CD4-positive, alpha-beta memory T cell (primary cell): ENCODE measurements at places on chromosomes 11 and 22.

DNA sequence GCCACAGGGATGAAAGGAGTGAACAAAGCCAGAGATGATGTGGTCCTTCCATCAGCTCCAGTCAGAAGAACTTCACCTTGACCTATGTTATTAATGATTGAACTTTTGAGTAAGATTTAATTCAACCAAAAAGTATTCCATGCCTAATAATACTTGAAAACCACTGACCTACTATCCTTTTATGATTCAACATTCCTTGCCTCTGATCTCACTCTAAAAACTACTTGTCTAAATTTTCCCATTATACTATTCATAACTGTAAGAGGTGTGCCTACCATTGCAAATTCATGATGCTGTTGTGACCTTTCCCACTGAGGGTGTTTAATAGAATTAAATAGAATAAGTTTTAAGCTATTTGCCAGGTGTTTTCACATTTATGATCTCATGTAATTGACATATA, 164.7 kb upstream of the GUCY1A2 start:
- DNase-seq: no peak

DNA sequence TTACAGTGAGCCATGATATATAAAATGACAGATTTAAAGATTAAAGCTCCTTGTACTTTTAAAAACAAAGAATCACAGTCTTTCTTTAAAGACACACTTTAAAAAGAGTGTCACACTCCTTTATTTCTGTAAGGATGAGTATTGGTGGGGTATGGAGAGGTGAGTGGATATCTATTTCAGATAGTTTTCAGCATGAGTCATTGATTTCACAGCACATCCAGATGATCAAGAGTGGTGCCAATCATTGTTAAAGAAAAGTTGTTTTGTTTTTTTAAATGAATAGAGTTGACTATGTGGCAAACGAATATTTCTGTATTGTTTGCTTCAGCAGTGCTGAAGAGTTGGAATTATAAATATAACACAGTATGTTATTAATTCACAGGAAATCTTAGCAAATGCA, 52.5 kb downstream of the FAR1 start:
- DNase-seq: no peak

GRCh38 chr11:95228081-95228749, 2.8 kb downstream of the SESN3 start:
- no peak for DNase-seq

DNA sequence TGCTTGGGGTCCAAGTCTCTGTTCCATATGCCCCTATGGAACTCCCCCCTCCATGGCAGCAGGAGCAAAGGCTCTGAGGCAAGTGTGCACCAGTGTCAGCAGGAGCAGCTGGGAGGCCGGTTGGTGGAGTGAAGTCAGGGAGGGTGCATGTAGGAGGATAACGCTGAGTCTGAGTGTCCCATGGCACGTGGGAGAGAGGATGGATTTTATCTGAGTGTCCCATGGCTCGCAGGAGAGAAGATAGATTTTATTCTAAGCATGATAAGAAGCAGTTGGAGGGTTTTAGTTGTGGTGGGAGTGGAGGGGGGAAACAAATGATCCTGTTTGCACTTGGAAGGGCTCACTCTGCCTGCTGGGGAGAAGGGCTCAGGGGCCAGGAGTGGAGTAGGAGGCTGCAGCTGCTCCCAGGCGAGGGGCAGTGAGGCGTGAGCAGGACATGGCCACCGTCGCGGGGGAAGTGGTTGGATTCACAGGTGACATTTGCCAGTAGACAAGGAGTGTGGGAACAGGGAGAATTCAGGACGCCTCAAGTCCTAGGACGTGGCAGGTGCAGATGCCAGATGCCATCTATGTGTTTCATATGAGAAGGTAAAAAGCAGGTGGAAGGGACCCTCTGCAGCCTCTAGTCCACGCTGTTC, 33.6 kb upstream of the PARVG start:
- DNase-seq: no peak

- DNase-seq: no peak
These were observed 514.7 kb downstream of the CNTN5 start for GRCh38 chr11:99535406-99535805.

GRCh38 chr11:114280696-114281095, 15.5 kb upstream of the NNMT start:
- no peak for DNase-seq

- DNase-seq: no peak
These were observed 54.1 kb upstream of the ARHGAP20 start for GRCh38 chr11:110766316-110766715.

DNA sequence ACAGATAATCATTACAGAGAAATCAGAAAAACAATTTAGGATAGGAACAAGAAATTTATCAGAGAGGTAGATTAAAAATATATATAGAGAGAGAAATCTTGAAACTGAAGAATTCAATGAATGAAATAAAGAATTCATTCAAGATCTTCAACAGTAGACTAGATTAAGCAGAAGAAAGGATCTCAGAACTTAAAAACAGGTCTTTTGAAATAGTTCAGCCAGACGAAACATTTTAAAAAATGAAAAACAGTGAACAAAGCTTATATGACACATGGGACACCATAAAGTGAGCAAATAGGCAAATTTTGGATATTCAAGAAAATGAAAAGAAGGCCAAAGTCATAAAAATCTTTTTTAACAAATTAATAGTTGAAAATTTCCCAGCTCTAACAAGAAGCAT, 138.8 kb downstream of the CASP12 start:
- DNase-seq: no peak

GRCh38 chr11:9049959-9050358, 41.4 kb downstream of the SCUBE2 start:
- no peak for DNase-seq

- no peak for DNase-seq
These were observed 229.2 kb upstream of the B3GAT1 start for GRCh38 chr11:134640971-134641968.

GRCh38 chr11:70225681-70226177, 22.6 kb downstream of the FADD start:
- no peak for DNase-seq

GRCh38 chr11:108137212-108137611, 15.8 kb downstream of the ACAT1 start:
- no peak for DNase-seq

- no peak for DNase-seq
These were observed 34.8 kb upstream of the CCDC34 start for GRCh38 chr11:27397624-27398399.

DNA sequence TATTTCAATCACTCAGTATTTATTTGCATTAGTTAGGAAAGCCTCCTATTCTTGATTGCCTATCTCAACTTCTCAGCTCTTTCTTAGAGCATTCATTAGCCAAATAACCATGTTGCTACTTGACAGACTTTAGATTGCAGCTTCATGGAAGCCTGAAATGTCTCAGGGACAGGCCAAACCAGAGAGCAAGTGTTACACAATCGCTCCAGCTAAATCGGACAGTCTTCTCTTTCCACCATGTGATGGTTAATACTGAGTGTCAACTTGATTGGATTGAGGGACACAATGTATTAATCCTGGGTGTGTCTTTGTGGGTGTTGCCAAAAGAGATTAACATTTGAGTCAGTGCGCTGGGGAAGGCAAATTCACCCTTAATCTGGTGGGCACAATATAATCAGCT, 106.5 kb upstream of the DRD2 start:
- DNase-seq: no peak

DNA sequence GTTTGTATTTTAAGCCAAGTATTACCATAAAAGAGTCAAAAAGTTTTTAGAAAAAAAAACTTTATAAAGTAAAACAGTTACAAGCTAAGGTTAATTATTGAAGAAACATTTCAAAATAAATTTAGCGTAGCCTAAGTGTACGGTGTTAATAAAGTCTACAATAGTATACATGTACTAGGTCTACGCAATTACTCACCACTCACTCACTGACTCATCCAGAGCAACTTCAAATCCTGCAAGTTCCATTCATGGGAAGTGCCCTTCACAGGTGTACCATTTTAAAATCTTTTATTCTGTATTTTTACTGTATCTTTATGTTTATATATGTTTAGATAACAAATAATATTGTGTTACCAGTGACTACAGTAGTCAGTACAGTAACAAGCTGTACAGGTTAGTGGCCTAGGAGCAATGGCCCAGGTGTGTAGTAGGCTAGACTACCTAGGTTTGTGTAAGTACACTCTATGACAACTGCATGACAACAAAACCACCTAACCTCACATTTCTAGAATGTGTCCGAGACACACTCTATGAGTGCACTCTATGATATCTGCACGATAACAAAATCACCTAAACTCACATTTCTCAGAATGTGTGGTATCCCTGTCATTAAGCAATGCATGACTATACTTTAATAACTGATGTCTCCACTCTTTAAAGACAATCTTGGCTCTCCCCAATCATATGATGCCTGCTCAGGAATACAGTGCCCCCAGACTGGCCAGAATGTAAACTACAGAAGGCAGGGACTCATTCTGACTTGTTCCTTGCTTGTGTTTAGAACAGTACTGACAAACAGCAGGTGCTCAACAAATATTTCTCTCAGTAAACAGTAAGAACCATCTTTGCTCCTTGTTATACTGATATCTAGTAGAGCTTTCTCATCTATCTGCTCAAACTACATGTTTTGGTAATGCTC, 21.2 kb downstream of the KMT5B start:
- DNase-seq: no peak
